ENCODE measurements at places on chromosomes 5 and 9. TPM values are rescaled to one million over a fixed set of nuclear protein-coding genes. Genes with fewer than 3 reads are reported as not detected.

- DNase-seq = no peak
- H3K27me3 ChIP-seq = no peaks in the 10 kb centered on the region
- H3K4me1 ChIP-seq = no peaks in the 10 kb centered on the region
- no peak overlapping the region for H3K27ac ChIP-seq
- H3K4me3 ChIP-seq = no peak overlapping the region
These were observed 408.3 kb downstream of the KDM4C start for GRCh38 chr9:7166074-7166473.

GRCh38 chr9:117377046-117377445 lies 37.8 kb downstream of the ASTN2 start:
- no peaks in the 10 kb centered on the region for H3K36me3 ChIP-seq
- H3K27ac ChIP-seq = no peak overlapping the region
- DNase-seq = no peak

- peak overlapping the region; percentile 72 for H3K27ac ChIP-seq
- H3K4me1 ChIP-seq = no peaks in the 10 kb centered on the region
- no peak overlapping the region for H3K4me3 ChIP-seq
- peaks cover 9% of the 10 kb centered on the region for H3K36me3 ChIP-seq
- DNase-seq = peak; percentile 79
- H3K27me3 ChIP-seq = no peaks in the 10 kb centered on the region
These were observed 7.5 kb downstream of the SYK start for GRCh38 chr9:90808890-90809685.

GRCh38 chr5:40654377-40654991 lies 25.2 kb upstream of the PTGER4 start:
- H3K4me3 ChIP-seq = no peak overlapping the region
- no peak overlapping the region for H3K27ac ChIP-seq
- H3K27me3 ChIP-seq = no peaks in the 10 kb centered on the region
- no peak for DNase-seq
- H3K36me3 ChIP-seq = no peaks in the 10 kb centered on the region
- H3K4me1 ChIP-seq = peaks cover 5% of the 10 kb centered on the region

PCDHB3 gene
- polyA plus RNA-seq = 2.2 TPM
